ENCODE measurements at places on chromosomes 5 and 9. TPM values are rescaled to one million over a fixed set of nuclear protein-coding genes. Genes with fewer than 3 reads are reported as not detected.

GRCh38 chr5:129935626-129936025 is 31.4 kb downstream of the CHSY3 start:
- DNase-seq: no peak

- no peak for DNase-seq
These were observed 135.3 kb upstream of the IL12B start for GRCh38 chr5:159465604-159466003.

DNA sequence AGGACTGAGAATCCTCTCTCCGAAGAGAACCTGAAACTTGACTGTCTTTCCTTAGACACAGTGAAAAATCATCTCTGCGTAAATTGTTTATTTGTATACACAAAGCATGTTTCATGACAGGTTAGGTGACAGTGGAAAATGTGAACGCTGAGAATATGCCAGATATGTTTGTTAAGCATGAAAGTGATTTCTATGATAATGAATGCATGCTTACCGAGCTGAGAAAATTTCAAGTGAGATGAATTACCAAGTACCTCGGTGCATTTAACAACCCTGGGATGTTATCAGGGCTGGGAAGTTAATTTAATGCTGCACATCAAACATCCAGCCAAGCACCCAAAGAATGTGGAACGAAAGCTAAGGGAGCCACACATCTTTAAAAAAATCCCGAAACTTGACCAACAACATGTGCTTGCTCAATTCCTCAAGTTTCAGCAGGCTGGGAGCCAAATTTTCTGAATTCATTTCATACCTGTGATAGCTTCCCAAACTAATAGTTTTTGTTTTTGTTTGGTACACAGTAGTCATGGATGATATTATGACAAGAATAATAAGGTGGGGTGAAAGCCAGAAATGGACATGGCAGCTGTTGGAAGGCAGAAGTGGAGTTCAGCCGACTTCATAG is 336.9 kb downstream of the ARHGEF28 start:
- DNase-seq: peak; percentile 64

DNA sequence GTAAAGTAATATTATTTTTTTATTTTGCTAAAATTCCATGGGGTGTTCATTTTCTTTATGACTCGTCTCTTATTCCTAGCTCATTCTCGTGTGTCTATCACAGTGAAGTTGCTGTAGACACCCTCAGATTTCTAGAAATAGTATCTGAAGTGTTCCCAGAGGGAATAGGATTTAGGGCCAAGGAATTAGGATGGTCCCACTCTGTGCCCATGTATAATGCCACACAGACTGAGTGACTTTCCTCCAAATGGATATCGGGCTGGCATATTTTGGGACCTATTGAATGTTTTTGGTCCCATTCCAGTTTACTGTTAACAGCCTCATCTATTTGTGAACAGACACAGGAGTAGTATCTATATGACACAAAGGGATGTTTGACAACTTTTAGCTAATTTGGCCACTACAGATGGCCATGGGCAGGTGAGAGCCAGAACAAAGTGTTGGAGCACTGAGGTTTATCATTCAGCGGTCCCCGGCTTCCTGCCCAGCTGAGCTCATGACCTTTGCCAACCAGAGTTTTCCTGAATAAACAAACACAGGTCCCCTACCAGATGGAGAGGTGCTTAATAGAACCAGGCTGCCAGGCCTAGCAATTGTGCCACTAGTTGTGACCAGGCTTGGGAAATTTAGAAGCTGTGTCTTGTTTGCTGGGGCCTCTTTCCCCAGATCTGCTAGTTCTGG is 46.9 kb downstream of the MAP1B start:
- no peak for DNase-seq

- DNase-seq: no peak
These were observed 129.3 kb upstream of the SLC44A1 start for GRCh38 chr9:105114964-105115728.

PCDHGC3 gene
- total RNA-seq: 11.8 TPM

FCHO2 gene
- total RNA-seq: 21.2 TPM

IFNE gene
- total RNA-seq: 9.5 TPM

All from renal cortical epithelial cell (primary cell).